Activated T-helper 1 cell treated with anti-CD3 and anti-CD28 coated beads, Interleukin-12 subunit alpha, Interleukin-12 subunit beta, Interleukin-2, Interleukin-4 antibody, amounts not matched to agents 30 ng/mL and 10 ng/mL and 1 ng/mL, durations not matched to agents 14 hours and 24 hours and 36 hours (primary cell): ENCODE measurements at places on chromosomes 1 and 21. TPM values are rescaled to one million over a fixed set of nuclear protein-coding genes. Genes with fewer than 3 reads are reported as not detected.

DNA sequence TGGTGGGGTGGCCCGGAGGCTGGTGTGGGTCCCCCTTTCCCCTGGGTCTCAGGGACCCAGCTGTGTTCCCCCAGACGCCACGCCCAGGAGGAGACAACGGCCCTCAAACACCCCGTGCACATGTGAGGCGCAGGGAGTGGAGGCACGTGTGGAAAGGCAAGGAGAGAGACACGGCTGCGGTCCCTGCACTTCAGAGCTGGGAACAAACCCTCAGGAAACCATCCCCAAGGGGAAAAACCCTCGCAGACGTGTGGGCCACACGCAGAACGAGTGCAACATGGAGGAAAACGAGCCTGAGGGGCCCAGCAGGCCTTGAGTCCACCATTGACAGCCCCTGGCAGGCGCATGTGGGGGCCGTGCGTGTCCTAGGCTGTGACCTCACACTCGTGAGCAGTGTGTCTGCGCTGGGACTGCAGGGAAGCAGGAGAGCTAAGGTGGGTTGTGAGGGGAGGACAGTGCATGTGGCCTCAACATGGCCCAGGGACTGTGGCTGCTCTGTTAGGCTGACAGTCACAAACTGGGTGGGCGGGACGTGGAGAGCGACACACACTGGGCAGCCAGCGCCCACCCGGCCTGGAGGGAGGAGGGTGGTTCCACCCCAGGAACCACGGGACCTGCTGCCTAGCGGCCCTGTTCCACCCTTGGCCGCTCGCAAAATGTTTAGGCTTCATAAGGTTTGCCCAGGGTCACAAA lies 20.0 kb downstream of the ITGB2 start:
- no peaks in the 10 kb centered on the region for H3K4me1 ChIP-seq
- no peaks in the 10 kb centered on the region for H3K27me3 ChIP-seq
- H3K27ac ChIP-seq = no peak overlapping the region
- H3K36me3 ChIP-seq = peaks cover 52% of the 10 kb centered on the region
- H3K4me3 ChIP-seq = no peak overlapping the region

DNA sequence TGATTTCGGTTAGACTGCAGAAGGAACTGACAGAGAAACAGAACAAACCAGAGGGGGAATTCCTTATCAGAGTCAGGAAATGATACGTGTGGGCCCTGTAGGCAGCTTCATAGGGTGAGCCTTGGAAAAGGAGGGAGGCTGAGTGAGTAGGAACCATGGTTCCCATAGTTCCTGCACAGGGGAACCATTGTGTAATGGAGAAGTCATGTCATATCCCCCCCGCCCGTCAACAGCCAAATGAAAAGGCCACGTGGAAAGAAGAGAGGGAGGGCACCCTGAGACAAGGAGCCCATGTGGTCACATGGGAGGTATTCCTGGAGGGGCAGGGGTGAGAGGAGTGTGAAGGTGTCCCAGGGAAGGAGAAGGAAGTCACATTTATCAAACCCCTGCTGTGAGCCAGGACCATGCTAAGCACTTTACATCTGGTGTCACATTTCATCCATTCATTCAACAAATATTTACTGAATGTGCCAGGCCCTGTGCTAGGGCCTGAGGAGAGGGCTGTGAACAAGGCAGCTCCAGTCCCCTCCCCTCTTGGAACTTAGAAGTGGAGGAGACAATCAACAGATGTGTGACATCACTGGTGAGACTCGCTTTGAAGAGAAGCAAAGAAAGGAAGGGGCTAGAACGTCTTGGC lies 15.7 kb upstream of the FGR start:
- no peak for DNase-seq
- H3K36me3 ChIP-seq = peaks cover 2% of the 10 kb centered on the region
- H3K4me1 ChIP-seq = peaks cover 32% of the 10 kb centered on the region
- H3K27ac ChIP-seq = peak overlapping the region; percentile 96

- DNase-seq = no peak
- no peak overlapping the region for H3K27ac ChIP-seq
- peaks cover 28% of the 10 kb centered on the region for H3K27me3 ChIP-seq
- no peak overlapping the region for H3K4me3 ChIP-seq
- H3K4me1 ChIP-seq = no peaks in the 10 kb centered on the region
- no peaks in the 10 kb centered on the region for H3K36me3 ChIP-seq
Measured at GRCh38 chr1:115706587-115707425, 61.7 kb downstream of the CASQ2 start.

- peaks cover 22% of the 10 kb centered on the region for H3K27me3 ChIP-seq
- no peak overlapping the region for H3K4me3 ChIP-seq
- H3K4me1 ChIP-seq = peaks cover 5% of the 10 kb centered on the region
- no peak overlapping the region for H3K27ac ChIP-seq
Measured at GRCh38 chr1:8017495-8018197, 8.5 kb downstream of the ERRFI1 start.

DNA sequence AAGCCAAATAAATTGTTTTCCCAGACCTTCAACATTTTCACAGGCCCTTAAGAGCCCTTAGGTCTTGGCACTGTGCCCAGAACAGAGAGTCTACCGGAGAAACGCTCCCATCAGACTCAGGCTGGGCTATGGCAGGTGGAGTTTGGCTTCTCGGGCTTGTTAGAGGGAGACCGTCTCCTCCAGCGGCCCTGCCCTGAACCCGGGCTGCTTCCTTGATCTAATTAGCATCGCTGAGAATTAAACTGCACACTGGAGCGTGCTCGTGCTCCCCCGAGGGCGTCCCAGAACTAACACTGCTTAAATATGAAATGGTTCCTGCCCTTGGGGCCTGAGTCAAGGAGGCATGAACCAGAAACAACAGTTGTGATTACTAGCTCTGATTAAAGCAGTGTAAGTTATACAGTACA lies 634.4 kb downstream of the MATN1 start:
- no peak overlapping the region for H3K27ac ChIP-seq
- H3K4me3 ChIP-seq = no peak overlapping the region
- H3K36me3 ChIP-seq = peaks cover 4% of the 10 kb centered on the region
- H3K4me1 ChIP-seq = no peaks in the 10 kb centered on the region

DNA sequence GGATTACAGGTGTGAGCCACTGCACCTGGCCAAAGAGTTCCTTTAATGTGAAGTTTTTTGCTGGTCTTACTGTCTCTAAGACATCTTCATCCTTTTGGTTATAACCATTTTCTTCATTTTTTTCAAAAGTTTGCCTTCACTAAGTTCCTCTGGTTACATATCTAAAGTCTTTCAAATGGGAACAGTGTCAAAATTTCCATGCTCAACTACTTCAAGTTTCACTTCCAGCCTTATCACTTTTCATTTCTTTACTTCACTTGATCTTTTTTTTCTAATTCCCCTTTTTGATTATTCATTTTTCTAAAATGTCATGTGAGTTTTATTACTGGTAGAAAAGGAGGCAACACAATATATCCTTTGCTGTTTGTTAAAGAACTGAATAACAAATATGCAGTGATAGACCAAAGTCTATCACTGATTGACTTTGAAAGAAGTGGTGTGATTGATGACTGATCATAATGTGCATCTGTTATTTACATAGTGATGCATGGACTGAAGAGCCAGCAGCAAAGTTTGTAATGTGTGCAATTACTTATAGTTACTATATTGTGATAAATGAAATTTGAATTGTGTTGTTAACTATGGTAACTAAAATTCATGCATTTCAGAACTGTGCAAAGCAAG lies 16.0 kb upstream of the ZFYVE9 start:
- H3K4me3 ChIP-seq = no peak overlapping the region
- no peak for DNase-seq
- no peaks in the 10 kb centered on the region for H3K4me1 ChIP-seq
- H3K27me3 ChIP-seq = peaks cover 30% of the 10 kb centered on the region

- no peak overlapping the region for H3K4me3 ChIP-seq
- peak overlapping the region; percentile 96 for H3K27ac ChIP-seq
- peaks cover 24% of the 10 kb centered on the region for H3K4me1 ChIP-seq
- H3K27me3 ChIP-seq = peaks cover 8% of the 10 kb centered on the region
- H3K36me3 ChIP-seq = peaks cover 3% of the 10 kb centered on the region
- no peak for DNase-seq
Measured at GRCh38 chr1:212595229-212595628, 13.3 kb upstream of the ATF3 start.

- H3K36me3 ChIP-seq = peaks cover 3% of the 10 kb centered on the region
- no peak overlapping the region for H3K4me3 ChIP-seq
- no peaks in the 10 kb centered on the region for H3K27me3 ChIP-seq
- peaks cover under 1% of the 10 kb centered on the region for H3K4me1 ChIP-seq
Measured at GRCh38 chr1:33137800-33138199, 44.0 kb downstream of the TRIM62 start.

Gene LRRC38
- total RNA-seq = not detected in 2 replicates

Gene ELAPOR1
- total RNA-seq = 32.7 and 38.5 TPM in 2 replicates

Gene TRAF3IP3
- total RNA-seq = 378 and 384 TPM in 2 replicates

Gene TACSTD2
- not detected in 2 replicates for total RNA-seq

Gene TIE1
- total RNA-seq = 0.36 and 0.64 TPM in 2 replicates

Gene CYP4A11
- total RNA-seq = not detected in 2 replicates
